ENCODE measurements at places on chromosomes 3 and 15. TPM values are rescaled to one million over a fixed set of nuclear protein-coding genes. Genes with fewer than 3 reads are reported as not detected.

- no peak for DNase-seq
Observed at GRCh38 chr3:153927107-153927506, 194.1 kb upstream of the ARHGEF26 start.

The CYP11A1 gene
- total RNA-seq, result 1.1 TPM

DNA sequence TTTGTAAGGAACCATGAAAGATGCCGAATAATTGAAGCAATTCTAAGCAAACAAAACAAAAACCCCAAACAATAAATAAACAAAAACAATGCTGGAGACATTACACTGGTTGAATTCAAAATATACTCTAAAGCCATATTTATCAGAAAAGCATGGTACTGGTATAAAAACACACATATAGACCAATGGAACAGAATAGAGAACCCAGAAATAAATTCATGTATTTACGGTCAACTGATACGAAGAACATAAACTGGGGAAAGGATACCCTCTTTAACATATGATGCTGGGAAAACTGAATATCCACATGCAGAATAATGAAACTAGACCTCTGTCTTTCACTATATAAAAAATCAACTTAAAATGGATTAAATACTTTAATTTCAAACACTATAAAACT, 214.3 kb upstream of the PDZRN3 start:
- DNase-seq, result no peak

- DNase-seq, result no peak
Observed at GRCh38 chr3:178393146-178393545, 143.1 kb upstream of the KCNMB2 start.

- DNase-seq, result no peak
Observed at GRCh38 chr15:73344056-73344455, 24.7 kb downstream of the HCN4 start.

DNA sequence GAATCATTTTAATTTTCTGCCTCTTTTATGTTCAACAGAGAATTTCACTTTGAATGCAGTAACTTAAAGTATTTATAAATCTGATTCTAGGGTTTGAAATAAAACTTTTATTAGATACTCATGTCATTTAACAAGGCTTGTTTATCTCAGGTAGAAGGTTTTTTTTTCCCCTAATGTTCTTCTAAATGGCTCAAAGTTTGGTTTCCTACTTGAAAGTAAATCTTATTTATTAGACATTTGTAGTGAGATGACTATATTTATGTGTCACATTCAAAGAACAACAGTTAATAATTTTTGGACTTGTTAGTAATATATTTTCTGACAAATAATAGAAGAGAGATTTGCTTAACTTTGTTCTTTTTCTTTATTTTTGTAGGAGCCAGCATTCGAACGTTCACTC, 63.9 kb downstream of the NEO1 start:
- no peak for DNase-seq

GRCh38 chr3:110528305-110529121, 543.1 kb upstream of the NECTIN3 start:
- no peak for DNase-seq

The PDCD7 gene
- total RNA-seq, result 19.2 TPM

The CP gene
- total RNA-seq, result 18.7 TPM

The MESP2 gene
- total RNA-seq, result not detected

GRCh38 chr3:125442506-125442905, 67.4 kb upstream of the ZNF148 start:
- no peak for DNase-seq

The CD86 gene
- 15.8 TPM for total RNA-seq

The STRA6 gene
- total RNA-seq, result 0.22 TPM

GRCh38 chr3:23209747-23210487, 6.8 kb downstream of the UBE2E2 start:
- DNase-seq, result no peak

DNA sequence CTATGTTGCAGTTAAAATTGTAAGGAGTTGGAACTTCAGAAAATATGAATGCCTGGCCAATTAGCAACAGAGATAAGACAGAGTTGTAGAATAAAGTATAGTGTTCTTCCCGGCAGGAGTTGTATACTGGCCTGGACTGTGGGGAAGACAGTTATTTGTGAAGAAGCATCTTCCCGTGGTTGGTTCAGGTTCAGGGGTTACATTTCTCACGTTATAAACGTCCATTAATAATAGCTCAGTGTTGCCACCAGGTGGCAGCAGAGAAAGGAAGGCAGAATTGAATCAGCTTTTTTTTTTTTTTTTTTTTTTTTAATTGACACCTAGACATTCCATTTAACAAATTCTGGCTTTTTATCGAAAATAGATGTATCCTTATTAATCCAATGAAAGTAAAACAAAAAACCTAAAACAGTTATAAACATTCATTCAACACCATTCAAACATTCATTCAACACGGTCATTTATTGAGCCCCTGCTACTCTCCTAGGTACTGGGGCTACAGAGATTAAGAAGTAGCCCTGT, 66.4 kb upstream of the NR2E3 start:
- peak; percentile 38 for DNase-seq

The HEG1 gene
- 95.5 TPM for total RNA-seq

The NOX5 gene
- 0.77 TPM for total RNA-seq

GRCh38 chr15:40830884-40831283, 2.4 kb upstream of the PPP1R14D start:
- no peak for DNase-seq

- DNase-seq, result no peak
Observed at GRCh38 chr3:162641317-162641716, 1144.7 kb downstream of the OTOL1 start.

Measured in upper lobe of left lung (tissue), 6 donors.